ENCODE measurements at places on chromosomes 3 and 15.
A peak's percentile ranks its signal among the peaks of the same experiment; 100 is the strongest.

DNA sequence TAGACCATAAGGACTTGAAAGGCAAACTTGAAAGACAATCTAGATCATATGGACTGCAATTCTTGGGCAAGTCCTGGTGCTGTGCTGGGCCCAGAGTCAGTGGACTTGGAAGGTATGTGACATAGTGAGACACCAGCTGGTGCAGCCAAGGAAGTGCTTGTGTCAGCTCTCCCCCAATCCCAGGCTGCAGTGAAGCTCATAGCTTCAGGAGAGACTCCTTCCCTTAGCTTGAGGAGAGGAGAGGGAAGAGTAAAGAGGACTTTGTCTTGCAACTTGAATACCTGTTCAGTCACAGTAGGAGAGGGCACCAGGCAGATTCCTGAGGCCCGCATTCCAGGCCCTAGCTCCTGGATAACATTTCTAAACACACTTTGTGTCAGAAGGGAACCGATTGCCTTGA, 127.4 kb upstream of the ZPLD1 start:
- no peak for DNase-seq

DNA sequence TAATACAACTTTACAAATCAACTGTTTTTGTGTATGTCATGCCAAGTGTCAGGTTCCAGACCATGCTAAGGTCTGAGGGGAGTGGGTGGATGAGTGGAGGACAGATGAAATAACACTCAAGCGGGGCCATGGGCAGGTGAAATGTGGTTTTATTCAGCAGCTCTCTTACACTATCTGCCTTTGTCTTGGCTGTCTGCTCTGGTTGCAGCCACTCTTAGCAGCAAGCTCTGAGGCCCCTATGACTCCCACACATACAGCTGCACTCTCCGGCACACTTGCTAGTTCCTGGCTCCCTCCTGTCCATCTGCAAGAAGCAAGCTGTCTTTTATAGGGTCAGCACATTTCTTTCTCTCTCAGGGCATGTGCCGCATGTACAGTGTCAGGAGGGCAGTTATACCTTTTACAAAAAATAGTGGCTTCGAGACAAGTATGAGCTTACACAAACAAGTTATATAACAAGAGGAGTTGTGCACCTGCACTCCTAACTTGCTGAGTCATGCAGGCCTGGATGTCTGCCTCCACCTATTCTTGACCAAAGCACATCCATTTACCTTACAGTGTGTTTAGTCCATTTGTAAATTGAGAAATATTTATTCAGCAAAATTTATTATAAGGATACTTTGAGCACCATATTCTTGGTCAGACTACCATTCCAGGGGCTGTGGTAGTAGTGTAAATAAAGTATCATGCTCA, 683.7 kb upstream of the CBLB start:
- no peak for DNase-seq

DNA sequence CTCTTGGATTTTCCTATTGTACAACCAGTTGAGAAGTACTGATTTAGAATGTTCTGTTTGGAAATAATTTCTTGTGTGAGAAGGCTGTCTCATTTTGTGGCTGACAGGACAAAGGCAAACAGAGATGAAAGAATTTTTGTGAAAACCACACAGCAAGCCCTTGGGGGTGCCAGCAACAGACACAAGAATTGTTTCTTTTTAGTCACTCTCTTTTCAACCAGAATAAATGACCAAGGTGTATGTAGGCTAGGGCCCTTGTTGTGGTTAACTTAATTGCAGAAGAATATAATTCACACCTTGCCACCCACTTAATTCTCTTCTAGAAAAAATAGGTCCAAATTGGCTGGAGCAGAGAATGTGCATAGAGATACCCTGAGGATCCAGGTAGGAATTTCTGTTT, 329.4 kb upstream of the TBC1D5 start:
- no peak for DNase-seq

DNA sequence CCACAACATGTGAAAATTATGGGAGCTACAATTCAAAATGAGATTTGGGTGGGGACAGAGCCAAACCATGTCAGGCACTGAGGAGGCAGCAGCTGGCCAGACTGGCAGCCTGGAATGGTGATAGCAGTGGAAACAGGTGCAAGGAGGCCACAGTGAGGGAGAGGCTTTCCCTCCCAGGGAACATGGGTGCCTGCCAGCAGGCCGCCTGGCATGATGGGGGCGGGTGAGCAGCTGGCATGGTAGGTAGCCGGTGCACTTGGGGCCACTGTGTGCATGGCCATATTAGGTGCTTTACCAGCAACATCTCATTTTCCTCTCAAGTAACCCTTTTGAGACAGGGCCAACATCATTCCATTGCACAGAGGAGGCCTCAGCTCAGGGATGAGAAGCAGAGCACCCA, 18.3 kb upstream of the MRPS22 start:
- no peak for DNase-seq

DNA sequence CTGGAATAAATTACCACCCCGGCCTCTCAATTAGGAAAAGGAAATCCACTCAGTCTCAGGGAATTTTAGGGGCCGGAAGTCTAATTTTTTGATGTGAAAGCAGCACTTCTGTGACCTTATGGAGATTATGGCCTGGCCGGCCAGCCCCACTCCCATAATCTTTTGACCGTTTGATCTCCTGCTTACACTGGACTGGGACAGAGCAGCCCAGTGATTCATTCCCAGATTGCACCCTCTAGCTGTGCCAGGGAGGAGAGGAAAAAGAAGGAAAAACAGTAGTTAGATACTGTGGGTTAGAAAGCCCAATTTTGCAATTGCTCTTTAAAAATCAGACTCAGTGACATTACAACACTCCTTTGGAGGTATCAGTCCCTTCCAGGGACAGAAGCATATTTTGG, 32.4 kb downstream of the GJD2 start:
- no peak for DNase-seq

GRCh38 chr3:115651087-115651486, 27.8 kb downstream of the GAP43 start:
- DNase-seq, result no peak

DNA sequence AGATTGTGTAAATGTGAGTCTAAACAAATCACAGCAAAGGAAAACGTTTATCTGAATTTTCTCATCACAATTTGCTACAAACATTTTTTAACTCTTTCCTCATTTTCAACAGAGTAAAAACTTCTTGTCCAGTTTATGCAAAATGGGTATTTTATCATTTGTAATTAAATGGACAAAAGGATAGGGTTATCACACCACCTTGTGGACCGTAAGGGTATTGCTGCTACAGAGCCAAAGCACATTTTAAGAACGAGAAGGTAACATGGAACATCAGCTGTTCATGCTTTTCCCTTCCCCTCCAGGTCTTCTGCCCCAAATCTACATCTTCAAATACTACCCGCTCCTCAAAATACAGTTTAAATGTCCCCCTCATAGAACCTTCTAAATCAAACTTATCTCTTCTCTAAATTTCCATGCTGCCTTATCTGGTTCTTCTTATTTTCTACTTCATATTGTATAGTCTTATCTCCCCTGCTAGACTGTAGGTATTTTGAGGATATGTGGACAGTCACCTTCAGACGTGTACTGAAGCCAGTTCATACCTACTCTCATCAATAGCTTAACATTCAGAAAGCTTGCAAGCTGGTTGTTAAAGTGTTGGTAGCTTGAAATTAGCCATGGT, 12.8 kb upstream of the SETMAR start:
- DNase-seq, result no peak

DNA sequence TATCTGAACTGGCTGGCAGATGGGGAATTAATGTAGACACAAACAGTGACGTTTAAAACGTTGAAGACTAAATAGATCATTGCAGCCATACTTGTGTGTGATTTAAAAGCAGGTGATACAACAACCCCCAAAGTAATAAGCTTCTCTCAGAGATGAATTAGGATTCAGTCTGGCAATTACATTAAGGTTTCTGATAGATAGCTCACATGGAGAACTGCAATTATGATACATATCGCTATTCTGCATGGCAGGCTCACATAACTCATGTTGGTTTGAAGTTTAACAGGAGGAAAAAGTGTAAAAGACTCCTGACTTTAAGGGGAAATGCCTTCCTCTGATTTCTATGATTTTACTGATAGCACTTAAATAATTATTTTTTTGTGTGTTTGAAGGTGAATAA, 196.9 kb downstream of the CLSTN2 start:
- DNase-seq, result no peak

DNA sequence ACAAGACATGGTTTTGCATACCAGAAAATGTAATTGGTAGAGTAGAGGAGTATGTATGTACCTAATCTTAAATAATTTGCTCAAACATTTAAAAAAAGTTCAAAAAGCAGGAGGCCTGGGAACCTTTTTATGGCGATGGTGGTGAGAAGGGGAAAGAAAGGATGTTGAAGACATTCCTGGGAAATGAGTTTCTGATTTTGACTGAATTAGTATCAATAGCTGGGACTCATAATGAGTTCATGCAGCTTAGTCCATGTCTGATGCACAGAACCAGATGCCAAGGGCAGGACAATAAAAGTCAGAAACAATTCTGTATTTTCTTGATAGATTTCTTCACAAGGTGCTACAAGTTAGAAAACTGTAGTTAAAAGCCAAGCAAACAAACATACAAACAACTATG, 395.3 kb downstream of the GAP43 start:
- no peak for DNase-seq

DNA sequence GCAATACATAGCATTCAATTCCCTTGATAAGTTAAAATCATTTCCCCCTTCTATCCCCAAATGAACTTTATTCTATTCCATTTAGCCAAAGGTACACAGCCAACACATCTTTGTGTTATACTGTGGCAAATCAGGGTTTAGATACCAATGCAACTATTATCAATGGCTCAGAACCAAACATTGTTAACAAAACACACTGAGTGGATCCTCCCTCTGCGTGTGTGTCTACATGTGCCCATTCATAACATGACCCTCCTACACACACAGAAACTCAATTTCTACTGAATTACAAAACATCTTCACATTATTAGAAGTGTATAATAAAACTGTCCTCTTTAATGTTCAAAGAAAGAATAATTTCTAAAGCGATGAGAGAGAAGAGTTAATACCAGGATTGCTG, 1.3 kb downstream of the TTBK2 start:
- DNase-seq, result no peak

GRCh38 chr3:186932281-186933181, 2.2 kb downstream of the ST6GAL1 start:
- DNase-seq, result peak; percentile 47

- DNase-seq, result no peak
Measured at GRCh38 chr3:10888518-10889090, 72.6 kb downstream of the SLC6A11 start.

- DNase-seq, result peak; percentile 72
Measured at GRCh38 chr3:12194669-12195161, 36.0 kb upstream of the TIMP4 start.

GRCh38 chr15:96422125-96422524, 91.6 kb downstream of the NR2F2 start:
- DNase-seq, result no peak

DNA sequence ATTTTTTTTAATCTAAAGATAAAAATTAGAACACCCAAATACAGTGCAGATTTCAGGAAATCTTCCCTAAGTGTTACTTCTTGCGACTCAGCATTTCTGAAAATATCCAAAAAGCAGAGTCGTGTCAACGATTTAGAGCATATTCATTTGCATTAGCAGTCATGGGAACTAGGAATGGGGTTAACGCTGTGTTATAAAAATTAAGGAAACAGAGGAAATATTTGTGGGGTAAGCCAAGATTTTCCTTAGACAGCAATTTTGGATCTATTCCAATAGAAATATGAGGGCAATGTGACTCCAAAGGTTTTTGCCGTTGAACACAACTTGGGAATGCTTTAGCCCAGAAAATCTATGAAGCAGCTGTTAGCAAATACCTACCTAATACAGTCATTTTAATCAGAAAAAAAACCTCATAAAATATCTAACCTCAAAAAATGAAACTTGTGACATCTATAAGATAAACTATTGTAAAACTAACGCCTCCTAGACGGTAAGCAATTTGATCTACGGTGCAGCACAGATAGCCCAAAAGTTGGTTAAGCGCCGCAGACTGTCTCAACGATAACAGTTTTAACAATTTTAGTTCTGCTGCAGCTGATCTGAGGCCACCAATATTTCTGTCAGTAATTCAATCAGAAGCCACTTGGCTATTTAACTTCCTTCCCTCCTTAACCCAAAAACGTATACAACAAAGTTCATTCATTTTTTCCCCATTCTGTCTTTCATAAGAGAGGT, 5.8 kb upstream of the ATP11B start:
- no peak for DNase-seq

- no peak for DNase-seq
Measured at GRCh38 chr3:171283848-171284222, 176.4 kb downstream of the TNIK start.

GRCh38 chr15:85692873-85693272, 101.9 kb downstream of the KLHL25 start:
- DNase-seq, result no peak

DNA sequence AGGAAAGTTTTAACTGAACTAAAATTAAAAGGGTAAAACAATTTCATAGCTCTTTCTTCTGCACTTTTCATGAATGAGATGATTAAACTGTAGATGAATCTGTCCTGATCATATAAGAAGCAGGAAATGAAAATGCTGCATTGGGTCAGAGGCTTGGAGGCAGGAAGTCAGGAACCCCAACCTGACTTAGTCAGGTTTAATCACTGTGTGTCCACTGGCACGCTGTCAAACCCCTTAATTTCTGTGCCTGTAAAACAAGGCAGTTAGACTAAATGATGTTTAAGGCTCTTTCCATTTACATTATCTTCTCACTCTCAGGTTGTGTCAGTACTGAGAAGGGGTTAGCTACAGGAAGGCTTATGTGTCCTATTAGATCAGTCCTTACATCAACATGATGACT, 193.3 kb upstream of the TTC14 start:
- no peak for DNase-seq

- DNase-seq, result no peak
Measured at GRCh38 chr15:83510001-83510400, 62.9 kb downstream of the SH3GL3 start.

DNA sequence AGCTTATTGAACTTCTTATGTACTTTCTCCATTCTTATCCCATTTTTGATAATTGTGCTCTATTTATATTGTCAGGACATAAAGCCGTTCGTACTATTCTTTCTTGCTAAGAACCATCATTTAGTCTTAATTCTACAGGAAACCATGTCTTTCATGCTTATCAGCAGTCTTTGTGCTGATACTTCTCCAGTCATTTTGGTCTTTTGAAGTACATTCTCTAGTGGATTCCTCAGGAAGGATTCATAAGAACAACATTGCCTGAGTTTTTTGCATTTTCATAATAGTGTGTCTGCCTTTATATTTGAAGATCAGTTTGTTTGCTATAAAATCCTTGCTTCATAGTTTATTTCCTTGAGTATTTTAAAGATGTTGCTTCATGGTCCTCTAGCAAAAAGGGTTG, 126.6 kb upstream of the NEO1 start:
- DNase-seq, result no peak

- no peak for DNase-seq
Measured at GRCh38 chr3:171173736-171174135, 147.2 kb upstream of the SLC2A2 start.

Measured in activated CD8-positive, alpha-beta memory T cell treated with anti-CD3 and anti-CD28 coated beads, Interleukin-2, amount 50 U/mL, for 48 hours (primary cell).